ENCODE measurements at places on chromosomes 12 and 14.
A peak's percentile ranks its signal among the peaks of the same experiment; 100 is the strongest.

- no peak for DNase-seq
Observed at GRCh38 chr14:22598896-22599244, 770 bp downstream of the ABHD4 start.

- no peak for DNase-seq
Observed at GRCh38 chr12:52582486-52582885, 8.8 kb upstream of the KRT74 start.

- no peak for DNase-seq
Observed at GRCh38 chr12:124381456-124382296, 86.8 kb downstream of the RFLNA start.

GRCh38 chr14:24508155-24508840 is at the start of gene CMA1:
CMA1 (minus strand) TSS chr14:24508265; CDS start chr14:24508235, 30 bp downstream.
- no peak for DNase-seq

- DNase-seq: no peak
Observed at GRCh38 chr12:98582093-98582492, 11.4 kb upstream of the SLC25A3 start.

- no peak for DNase-seq
Observed at GRCh38 chr12:124509676-124510300, 57.6 kb downstream of the NCOR2 start.

DNA sequence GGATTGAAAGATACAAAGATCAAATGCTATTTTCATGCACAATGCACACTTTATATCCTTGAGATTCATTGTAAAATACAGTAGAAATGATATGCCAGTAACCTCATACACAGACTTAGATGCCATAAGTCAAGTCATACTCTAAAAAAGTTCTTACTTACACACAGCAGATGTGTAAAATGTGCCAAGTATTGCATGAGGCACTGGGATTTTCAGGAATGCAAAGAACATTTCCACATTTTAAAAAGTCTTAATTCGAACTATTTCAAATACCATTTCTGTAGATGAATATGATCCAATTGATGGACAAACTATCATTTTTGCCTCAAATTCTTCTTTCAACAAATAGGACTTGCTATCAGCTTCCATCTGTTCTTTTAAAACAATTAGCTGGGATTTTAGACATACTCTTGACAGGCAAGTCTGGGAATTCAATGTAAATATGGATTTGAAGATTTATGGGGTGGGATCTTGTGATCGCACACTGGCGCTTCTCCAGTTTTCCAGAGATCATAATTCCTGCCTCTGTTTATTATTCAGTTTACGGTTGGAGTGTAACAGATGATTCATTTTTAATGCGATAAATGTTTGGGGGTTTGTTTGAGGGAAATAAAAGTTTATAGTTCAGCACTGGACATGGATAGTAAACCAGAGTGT is 183.8 kb downstream of the PAX9 start:
- DNase-seq: no peak

DNA sequence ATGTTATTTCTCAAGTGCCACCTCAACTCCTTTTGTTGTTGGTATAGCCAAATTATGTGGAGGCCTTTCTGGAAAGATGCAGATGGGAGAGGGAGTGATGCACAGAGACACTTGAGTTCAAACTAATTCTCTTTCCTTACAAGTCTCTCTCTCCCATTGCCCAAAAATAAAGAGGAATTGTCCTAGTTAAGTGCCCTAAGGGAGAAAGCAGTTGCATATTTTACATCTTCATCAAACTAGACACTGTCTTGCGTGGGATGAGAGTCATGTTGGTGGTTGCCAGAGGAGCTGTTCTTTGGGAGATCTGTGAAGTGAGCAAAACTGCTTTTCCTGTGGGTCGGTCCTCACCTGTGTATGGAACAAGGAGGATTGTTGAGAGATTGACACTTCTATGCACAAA is 72.2 kb downstream of the EP400 start:
- no peak for DNase-seq

GRCh38 chr14:76328457-76329137 is 47.3 kb upstream of the ESRRB start:
- DNase-seq: no peak

DNA sequence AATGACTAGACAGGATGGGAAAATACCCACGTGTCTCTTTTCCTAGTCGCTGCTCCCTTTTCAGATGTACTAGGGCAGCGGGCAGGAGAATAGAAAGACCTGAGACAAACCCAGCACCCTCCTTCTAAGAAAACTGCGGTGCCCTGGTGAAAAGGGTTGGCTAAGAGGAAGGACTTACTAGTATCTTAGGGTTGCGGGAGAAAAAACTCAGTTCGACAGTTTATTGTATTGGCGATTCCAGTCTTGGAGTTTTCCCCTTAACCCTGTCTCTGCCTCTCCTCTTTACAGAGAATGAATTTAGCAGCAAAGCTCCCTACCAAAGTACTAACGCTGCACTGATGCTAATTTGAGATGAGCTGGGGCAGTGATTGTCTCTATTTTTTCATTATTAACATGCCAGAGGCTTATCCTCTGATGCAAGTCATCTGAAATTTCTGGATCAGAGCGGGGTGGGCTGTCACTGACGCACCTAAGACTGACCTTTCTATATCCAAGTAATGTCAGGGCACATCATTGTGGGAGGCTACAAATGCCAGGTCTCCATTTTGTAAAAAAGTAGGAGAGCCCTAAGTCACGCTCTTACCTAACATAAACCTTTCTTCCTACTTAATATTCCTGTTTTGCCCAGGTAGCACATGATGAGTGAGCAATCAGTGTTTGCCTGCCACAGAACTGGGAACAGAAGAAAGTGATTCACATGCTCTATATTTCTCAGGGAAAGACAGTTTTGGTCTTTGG is 916 bp upstream of the PAWR start:
- DNase-seq: no peak

- no peak for DNase-seq
Observed at GRCh38 chr14:29930283-29930682, 2.6 kb upstream of the PRKD1 start.

DNA sequence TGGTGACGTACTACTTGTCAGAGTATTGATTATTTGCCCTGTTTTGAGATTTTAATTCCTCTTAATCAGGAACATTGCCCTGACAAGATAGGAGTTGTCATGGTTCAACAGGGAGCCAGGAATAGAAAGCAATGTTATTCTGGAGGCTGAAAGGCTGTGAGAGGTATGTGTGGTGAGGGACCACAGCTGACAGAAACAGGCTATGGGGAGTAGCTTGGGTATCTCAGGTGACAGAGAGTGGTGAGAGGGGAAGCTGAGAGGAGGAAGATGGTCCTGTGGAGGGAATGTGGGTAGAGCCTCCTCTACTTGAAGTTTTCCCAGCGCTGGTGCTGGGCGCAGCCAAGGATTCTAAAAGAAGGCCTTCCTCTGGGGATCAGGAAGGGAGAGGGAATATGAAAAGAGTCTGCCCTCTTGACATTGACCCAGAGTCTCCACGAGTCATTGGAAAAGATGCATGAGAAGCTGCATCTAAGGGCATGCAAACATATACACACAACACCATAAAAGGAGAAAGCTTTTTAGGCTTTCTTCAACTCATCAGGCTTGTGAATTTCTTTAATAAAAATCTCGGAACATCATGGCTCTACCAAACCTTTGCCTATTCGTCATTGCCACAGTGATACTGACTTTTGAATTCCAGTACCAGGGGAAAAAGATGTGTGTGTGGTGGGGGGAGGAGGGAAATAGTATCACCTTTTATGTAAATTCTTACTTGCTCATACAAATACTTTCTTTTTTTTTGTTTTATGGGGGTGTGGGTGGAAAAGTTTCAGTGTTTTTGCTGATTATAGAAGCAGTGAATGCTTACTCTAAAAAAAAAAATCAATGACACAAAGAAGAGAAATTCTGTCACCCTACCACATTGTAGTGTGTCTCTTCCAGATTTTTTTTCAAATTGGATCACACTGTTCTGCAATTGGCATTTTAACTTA is 39.9 kb upstream of the DHRS7 start:
- no peak for DNase-seq

DNA sequence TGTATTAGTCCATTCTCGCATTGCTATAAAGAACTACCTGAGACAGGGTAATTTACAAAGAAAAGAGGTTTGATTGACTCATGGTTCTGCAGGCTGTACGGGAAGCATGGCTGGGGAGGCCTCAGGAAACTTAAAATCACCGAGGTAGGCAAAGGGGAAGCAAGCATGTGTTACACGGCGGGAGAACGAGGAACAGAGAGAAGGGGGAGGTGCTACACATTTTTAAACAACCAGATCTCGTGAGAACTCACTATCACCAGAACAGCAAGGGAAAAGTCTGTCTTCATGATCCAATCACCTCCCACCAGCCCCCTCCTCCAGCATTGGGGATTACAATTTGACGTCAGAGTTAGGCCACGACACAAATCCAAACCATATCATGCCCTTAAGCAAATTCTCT is 13.3 kb upstream of the MAX start:
- no peak for DNase-seq

DNA sequence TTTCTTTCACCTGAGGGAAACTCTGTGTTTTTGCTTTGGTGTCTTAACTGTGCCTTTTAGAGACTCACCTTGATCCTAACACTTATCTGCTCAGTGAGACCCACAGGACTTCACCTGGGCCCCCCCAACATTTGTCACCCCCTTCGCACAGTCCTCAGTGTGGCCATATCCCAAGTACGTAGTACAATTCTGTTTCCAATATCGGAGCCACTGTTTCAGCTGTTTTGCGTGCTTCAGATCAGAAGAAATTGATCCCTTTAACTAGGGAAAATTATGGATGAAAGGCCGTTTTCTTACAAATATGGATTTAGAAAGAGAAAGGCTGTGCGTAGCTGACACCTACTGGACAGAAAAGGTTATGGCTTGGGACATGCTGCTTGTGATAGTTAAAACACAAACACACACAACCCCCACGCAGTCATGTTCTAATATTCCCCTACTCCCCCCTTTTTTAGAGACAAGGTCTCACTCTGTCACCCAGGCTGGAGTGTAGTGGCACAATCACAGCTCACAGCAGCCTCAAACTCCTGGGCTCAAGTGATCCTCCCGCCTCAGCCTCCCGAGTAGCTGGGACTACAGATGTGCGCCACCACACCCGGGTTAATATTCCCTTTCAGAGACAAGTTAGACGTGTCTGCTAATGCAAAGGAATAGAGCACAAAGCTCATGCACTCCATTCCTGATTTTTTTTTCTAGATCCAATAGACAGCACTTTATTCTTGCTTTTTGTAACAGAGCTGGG is 3.6 kb upstream of the SLC7A8 start:
- DNase-seq: no peak

- DNase-seq: no peak
Observed at GRCh38 chr12:75870878-75871277, 160.7 kb downstream of the PHLDA1 start.

- DNase-seq: no peak
Observed at GRCh38 chr12:102659200-102659911, 179.0 kb upstream of the IGF1 start.

DNA sequence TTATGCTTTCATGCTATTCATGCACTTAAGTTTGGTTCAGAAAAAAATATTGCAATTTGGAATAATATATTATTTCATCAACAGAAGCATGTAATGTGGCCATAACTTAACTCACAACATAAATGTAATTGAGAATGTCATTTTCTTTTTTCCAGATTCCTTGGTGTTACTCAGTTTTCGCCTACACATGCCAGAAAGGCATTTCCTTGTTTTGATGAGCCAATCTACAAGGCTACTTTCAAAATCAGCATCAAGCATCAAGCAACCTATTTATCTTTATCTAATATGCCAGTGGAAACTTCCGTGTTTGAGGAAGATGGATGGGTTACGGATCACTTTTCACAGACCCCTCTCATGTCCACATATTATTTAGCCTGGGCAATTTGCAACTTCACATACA is 14.4 kb downstream of the TRHDE start:
- DNase-seq: no peak

- DNase-seq: peak; percentile 23
Observed at GRCh38 chr14:105168496-105168978, at the start of gene JAG2. JAG2 (minus strand) TSS chr14:105168776; CDS start chr14:105168420, 356 bp downstream.
